ENCODE measurements at places on chromosomes 11 and 22.

DNA sequence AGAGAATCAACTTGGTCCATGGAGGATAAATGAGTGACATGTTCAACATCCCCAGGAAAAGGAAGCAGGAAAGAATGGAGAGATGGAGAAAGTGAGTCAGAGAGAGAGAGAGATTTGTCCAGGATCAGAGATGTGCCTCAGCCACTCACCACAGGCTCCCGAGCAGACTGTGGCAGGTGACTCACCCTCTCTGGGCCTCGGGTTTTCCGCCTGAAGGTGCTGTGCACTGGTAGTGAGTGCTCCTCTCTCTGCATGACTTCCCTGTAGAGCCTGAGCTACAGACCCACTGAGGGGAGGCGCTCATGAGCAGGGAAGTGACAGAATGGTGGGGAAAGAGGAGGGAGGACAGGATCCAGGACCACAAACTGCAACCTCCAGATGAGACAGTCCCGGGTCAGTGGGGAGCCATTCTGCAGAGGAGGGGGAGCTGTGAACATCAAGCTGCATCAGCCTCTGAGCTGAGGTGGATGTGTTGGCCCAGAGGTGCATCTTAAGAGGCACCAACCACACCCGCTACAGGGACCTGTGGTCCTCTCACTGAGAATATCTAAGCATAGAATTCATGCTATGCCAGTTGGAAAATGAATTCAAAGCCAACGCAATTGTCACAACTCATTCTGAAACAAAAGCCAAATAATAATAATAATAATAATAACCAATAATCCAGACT is 433.4 kb downstream of the BRD1 start:
- no peak for DNase-seq

DNA sequence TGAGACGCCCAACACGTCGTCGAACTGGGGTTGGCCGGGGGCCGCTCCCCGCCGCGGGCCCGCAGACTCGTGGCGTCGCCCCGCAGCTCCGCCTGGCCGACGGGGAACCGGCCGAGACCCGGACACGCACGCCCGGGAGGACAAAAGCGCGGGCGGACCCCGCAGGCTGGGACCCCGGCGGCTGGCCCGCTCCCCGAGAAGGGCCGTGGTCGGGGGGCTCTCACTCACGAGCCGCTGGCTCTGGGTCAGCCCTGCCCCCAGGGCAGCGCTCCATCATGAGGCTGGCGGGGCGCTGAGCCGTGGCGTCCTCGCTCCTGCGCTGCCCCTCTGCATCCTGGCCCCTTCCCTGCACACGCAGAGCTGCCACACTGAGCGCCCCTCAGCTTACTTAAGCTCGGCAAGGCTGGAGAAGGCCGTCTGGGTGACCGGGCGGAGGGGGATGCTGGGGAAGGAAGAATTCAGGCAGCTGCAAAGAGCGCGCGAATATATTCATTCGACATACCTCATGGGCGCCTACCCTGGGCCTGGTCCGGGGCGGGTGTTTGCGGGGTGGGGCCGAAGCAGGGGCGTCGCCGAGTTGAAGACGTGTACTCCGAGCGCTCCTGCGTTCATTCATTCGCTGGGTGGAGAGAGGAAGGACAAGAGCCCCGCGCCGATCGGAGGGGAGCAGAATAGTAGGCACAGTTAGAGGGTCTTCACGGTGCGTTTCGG is 579 bp upstream of the CYB5R2 start:
- no peak for DNase-seq

DNA sequence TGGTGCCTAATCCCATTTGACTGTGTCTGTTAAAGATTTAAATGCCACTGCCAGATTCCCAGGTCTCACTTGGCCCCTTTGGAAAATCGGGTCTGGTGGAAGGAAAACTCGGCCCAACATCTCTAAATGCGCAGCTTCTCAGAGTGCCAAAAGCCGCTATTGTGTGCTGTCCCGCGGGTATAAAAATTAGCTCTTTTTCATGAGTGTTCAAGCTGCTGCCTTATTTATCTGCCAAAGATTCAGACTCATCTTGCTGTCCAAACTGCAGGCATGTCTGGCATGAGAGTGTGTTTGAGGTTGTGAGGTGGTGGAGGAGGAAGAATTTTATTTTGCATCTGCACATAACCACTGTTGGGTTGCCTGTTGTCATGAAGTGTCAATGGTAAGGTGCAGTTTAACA is 91.4 kb downstream of the NELL1 start:
- no peak for DNase-seq

- no peak for DNase-seq
Measured at GRCh38 chr11:66002648-66003225, 434 bp downstream of the BANF1 start.

GRCh38 chr11:72773291-72773690 is 20.6 kb downstream of the STARD10 start:
- no peak for DNase-seq

DNA sequence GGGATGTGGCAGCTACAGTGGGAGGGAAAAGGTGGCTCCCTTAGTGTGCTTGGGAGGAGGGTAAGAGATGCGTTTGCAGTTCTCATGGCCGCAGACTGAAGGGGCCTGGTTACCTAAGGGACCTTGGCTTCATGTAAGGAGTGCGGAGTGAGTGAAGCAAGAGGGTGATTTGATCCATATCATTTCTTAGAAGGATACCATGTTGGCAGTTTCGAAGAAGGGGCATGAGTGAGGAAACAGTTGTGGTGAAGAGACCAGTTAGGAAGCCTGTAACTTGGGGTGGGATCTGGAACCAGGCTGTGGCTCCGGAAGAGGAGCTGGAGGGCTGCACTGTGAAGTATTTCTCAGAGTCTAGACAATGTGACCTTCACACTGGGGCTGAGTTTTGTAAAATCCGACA is 45.0 kb downstream of the ST3GAL4 start:
- no peak for DNase-seq

- no peak for DNase-seq
Measured at GRCh38 chr11:40030867-40031266, 1428.6 kb downstream of the LRRC4C start.

- DNase-seq, result no peak
Measured at GRCh38 chr11:117759305-117759704, 37.7 kb downstream of the DSCAML1 start.

DNA sequence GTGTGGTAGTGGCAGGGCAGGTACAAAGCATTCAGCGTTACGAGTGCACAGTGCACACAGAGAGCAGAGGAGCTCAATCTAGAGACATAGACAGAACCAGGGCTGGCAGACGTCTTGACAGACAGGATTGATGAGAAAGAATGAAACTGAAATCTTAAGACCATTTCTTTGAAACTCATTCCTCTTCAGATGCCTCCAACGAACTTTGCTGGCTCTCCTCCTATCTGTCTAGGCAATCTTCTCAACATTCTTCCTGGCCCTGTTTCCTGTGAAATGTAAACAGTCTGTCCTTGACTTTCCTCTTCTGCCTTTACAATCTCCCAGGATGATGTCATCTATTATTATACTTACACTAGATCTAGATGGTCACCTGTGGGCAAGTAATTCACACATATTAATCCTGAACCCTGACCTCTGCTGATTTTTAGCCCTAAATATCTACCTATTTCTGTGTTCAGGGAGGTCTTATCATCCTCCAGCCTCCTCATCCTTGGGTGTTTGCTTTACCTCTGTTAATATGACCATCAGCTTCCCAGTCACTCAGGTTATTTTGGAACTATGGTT is 119.5 kb downstream of the ENTHD1 start:
- no peak for DNase-seq

DNA sequence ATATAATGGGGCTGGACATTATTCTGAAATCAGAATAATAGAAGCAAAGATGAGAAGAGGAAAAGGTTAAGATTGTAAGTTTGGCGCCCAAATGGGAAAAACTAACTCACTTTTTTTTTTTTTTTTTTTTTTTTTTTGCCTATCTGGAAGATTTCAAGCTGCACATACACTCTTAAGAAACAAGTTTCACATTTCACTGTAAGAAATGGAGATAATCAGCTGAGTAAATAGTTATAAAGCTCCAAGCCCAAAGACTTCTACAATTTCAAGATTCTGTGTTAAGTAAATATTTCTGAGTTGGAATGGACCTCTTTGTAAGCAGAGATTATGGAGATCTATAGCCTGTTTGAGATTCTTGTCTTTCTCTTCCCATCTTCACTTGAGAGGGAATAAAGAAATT is 140.0 kb downstream of the SLC17A6 start:
- no peak for DNase-seq
